ENCODE measurements at places on chromosomes 7 and 10.
A peak's percentile ranks its signal among the peaks of the same experiment; 100 is the strongest.

- DNase-seq: no peak
Observed at GRCh38 chr10:104774234-104774633, 133.1 kb downstream of the SORCS3 start.

DNA sequence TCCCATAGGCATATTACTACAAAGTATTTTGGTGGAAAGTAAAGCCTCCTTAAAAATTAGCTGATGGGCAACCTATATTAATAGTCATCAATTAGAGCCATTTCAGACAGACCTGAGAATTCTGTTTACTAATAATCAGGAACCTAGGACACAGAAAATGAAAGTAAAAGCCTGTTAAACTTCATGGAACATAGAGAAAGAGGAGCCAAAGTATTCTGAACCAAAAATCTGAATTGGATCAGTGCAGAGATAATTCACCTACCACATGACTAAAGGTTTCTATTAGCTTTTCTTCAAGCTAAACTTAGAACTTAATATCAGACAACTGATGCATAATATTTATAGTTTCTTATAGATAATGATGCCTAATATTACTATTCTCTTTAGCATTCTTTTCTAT is 204.5 kb upstream of the RHOBTB1 start:
- DNase-seq: no peak

- peak; percentile 74 for DNase-seq
Observed at GRCh38 chr10:88091490-88092061, 228.2 kb downstream of the PTEN start.

DNA sequence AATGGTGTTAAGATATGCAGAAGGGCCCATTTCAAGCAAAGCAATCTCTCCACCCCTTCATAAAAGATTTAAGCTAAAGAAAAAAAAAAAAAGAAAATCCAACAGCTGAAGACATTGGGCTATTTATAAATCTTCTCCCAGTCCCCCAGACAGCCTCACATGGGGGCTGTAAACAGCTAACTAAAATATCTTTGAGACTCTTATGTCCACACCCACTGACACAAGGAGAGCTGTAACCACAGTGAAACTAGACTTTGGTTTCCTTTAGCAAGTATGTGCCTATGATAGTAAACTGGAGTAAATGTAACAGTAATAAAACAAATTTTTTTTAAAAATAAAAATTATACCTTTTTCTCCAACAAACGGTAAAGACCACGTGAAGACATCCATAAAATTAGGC is 28.6 kb downstream of the PPP3CB start:
- no peak for DNase-seq

DNA sequence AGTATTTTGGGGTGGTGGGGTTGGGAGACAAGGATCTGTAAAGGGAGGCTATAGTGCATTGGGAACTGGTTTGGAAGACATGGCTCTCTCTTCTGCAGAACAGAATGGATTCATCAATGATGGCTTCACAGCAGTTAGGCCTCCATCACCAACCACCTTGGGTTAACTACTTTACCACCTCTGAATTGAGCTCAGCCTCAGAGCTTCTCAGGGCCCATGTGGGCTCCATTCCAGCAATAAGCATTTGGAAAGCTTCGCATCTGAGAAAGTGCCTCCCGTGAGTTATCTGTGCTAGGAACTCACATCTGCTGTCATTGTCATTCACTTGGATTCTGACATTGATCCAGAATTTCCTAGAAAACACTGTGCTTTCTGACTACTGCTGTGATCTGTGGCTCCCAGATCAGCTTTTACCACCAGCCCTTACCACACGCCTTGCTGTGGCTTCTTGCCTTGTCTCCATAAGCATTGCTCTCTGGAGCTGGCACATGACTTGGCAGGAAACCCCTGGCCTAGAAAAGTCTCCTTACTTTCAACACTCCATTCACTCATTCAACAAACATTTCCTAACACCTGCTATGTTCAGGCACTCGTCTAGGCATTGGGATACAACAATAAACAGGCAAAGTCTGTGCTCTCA is 70.7 kb upstream of the ADO start:
- no peak for DNase-seq

- DNase-seq: no peak
Observed at GRCh38 chr10:70830164-70830563, 14.4 kb downstream of the SGPL1 start.

GRCh38 chr7:93430917-93431588 is 143.5 kb downstream of the CALCR start:
- DNase-seq: no peak

- no peak for DNase-seq
Observed at GRCh38 chr7:25779002-25779546, 372.9 kb upstream of the NFE2L3 start.

DNA sequence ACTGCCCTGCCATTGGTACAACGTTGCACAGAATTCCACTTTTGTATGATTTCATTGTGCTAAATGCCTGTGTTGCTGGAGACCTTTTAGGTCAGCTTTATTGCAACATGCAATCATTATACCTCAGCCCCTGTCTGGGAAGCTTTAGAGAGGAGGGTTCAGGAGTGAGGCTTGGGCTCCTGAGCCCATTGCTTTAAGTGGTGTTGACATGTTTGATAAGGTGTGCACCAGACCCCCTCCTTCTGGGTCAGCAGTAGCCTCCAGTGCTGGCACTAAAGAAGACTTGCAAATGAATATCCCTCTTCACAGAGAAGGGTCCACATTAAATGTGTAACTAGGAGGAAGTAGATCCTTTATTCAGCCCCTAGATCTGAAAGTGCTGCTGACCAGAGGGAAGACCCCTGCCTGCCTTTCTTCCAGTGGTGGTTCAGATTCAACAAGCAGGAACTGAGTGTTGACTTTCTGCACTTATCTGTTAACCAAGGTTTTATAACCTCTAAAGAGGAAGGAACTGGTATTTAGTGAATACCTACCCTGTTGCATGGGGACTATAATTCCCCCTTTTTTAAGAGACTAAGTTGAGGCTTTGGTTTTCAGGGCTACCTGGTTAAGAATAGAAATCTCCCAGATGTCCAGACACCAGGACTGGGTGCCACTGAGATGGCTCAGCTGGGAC is 369.4 kb upstream of the IGFBP3 start:
- DNase-seq: no peak

DNA sequence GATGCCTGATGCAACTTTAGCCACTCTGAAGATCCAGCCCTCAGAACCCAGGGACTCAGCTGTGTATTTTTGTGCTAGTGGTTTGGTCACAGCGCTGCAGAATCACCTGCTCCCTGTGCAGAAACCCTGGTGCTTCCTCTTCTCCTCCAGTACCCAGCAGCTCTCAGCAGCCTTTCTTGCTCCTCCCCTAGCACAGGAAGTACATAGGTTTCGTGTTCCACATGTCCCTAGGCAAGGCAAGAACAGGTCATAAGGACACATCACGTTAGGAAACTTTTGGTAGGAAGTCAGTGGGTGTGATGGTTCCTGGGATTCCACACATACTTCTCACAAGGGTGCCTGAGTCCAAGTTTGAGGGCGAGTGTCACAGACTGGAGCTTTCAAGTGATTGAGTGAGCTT is 167.9 kb upstream of the PRSS1 start:
- no peak for DNase-seq

DNA sequence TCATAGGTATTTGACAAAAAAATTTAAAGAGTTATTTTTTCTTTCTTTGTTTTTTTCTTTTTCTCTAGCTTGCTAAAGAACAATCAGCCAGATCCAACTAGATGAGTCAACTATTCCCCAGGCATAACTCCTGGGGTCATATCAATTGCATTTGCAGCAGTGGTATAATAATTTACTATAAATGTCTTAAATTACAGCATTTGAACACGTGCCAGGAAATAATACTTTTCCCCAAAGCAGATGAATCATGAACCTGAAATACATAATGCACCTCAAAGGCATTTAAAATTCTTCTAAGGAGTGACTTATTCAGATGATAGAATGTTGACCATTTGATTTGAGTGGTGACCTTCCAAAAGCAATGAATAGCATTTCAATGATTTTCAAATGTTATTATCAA is 190.1 kb downstream of the LRRTM3 start:
- no peak for DNase-seq

Data from stimulated activated CD4-positive, alpha-beta T cell treated with anti-CD3 and anti-CD28 coated beads, TNF-alpha, amount 100 ng/mL, for 24 hours (primary cell).